ENCODE measurements at places on chromosomes 3 and 15.

- DNase-seq, result no peak
Observed at GRCh38 chr3:107798381-107798780, 275.6 kb downstream of the BBX start.

- DNase-seq, result no peak
Observed at GRCh38 chr3:4633078-4634004, 140.2 kb downstream of the ITPR1 start.

GRCh38 chr3:186974824-186975313, 44.5 kb downstream of the ST6GAL1 start:
- DNase-seq, result no peak

GRCh38 chr3:96900031-96900430, 85.6 kb downstream of the EPHA6 start:
- DNase-seq, result no peak

GRCh38 chr3:160129459-160130061, 95.7 kb upstream of the C3orf80 start:
- no peak for DNase-seq

GRCh38 chr15:89030311-89030710, 57.9 kb upstream of the ABHD2 start:
- no peak for DNase-seq

DNA sequence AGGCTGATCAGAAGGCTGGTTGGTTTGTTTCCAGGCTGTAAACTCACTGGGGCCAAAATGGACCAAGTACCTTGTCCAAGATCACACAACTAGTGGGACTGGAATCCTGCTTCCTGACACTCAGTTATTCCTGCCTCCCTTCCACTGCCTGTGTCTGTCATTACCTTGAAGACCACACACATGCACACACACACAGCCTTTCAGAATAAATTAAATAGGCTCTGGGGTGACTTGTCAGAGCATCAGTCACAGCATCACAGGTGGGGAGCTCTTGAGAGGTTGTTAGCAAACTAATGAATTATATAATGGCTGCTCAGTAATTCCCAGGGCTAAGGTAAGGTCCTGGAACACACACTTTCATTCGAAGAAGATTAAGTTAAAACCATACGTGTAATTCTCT, 231.8 kb downstream of the UACA start:
- no peak for DNase-seq
